ENCODE measurements at places on chromosomes 12 and 14.

GRCh38 chr12:11863478-11863906, 207.2 kb upstream of the BCL2L14 start:
- DNase-seq: no peak

- DNase-seq: no peak
These were observed 34.0 kb downstream of the ALG10B start for GRCh38 chr12:38350342-38351174.

- DNase-seq: no peak
These were observed 49.1 kb downstream of the SSPN start for GRCh38 chr12:26244503-26244902.

- no peak for DNase-seq
These were observed 218.5 kb downstream of the RPS29 start for GRCh38 chr14:49367696-49368095.

DNA sequence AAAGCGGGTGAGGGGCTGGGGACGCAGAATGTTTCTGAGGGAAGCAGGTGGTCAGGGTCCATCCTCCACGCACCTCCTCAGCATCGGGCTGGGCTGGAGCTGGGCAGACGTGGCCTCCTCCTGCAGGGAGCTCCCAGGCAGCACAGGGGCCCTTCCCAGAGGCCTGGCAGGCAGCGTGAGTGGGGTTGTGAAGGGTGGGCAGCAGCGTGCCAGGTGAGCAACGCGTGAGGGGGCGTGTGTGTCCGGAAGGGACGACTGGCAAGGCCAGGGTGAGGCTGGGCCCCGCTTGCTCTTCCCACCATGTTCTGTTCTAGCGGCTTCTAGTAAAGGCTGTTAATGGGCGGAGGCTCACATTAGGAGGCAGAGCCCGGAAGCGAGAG, 17.1 kb downstream of the ANKRD9 start:
- DNase-seq: no peak

- DNase-seq: no peak
These were observed 668 bp downstream of the TMEM260 start for GRCh38 chr14:56580221-56580711.

DNA sequence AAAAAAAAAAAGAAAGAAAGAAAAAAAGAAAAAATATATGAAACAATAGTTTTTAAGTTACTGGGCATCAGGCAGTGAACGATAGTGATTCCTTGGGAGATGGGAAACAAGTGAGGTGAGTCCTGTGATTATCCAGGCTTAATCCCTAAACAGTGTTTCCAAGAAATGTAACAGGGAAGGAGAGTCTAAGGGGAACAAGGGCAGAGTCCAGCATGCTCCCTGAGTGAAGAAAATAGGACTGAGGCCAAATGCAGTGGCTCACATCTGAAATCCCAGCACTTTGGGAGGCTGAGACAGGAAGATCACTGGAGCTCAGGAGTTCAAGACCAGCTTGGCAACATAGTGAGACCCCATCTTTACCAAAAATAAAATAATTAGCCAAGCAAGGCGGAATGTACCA, 40.7 kb downstream of the R3HDM2 start:
- DNase-seq: no peak

DNA sequence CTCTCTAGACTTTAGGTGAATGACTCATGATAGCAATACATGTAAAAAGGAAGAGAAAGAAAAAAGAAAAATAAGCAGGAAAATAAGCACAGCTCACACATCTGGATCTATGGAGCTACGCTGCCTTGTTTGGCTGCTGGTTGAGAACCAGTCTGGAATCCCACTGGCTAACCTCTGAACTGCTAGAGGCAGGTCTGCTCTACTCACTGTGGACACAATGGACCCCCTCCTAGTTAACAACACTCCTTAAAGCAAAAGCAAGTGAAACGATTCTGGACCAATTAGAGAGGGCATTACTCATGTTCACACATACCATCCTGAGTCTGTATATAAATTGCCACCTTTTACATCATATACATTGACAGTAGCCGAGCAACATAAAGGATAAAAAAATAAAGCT, 383.2 kb upstream of the FLRT2 start:
- no peak for DNase-seq

DNA sequence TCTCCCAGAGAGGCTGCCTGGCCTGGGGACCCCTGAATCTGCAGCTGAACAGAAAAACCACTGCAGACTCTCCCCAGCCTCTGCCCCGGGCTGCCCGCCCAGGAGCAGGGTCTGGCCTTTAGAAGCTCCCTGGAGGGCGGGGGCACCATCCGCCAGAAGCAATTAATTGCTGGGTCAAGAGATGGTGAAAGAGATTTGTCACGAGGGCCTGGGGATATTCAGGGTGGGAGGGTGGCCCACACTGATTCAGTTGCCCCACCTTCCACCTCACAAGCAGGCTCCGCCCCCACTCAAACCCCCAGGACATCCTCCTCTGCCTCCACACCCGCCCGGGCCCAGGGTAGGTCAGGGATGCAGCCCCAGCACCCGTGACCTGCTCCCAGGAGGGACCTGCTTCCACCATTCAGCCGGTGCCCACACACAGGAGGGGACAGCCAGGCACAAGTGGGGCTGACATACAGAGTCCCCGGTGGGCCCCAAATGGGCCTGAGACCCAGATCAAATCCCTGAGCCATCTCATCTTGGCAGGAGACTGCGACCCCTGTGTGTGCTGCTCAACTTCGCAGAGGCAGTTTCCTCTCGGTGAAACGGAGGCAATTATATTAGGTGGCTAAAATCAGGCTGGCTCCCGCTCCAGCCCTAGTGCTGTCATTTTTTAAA, 23.0 kb downstream of the NCOR2 start:
- DNase-seq: no peak

GRCh38 chr12:104083769-104084475, 19.6 kb downstream of the HCFC2 start:
- no peak for DNase-seq

DNA sequence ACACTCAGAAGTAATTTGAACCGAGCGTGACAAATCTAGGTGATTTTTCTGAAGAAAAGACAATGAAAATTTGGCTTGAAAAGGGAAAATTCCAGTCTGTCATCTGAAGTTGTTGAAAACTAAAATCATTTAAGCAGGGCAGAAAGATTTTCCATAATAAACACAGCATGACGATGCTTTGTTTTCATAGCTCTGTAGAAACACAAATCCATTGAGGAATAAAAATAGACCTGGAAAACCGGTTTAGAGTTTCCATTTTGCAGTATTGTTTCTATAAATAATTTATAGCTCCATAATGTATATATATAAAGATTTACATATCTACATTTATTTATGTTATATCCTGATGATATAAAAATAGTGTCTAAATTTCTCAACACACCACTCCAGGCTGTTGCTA, 1918.5 kb upstream of the FLRT2 start:
- peak; percentile 1 for DNase-seq

GRCh38 chr12:7108796-7109571, at the start of gene C1RL:
C1RL (minus strand) TSS chr12:7109214; CDS start chr12:7109180, 34 bp downstream.
- peak; percentile 78 for DNase-seq

DNA sequence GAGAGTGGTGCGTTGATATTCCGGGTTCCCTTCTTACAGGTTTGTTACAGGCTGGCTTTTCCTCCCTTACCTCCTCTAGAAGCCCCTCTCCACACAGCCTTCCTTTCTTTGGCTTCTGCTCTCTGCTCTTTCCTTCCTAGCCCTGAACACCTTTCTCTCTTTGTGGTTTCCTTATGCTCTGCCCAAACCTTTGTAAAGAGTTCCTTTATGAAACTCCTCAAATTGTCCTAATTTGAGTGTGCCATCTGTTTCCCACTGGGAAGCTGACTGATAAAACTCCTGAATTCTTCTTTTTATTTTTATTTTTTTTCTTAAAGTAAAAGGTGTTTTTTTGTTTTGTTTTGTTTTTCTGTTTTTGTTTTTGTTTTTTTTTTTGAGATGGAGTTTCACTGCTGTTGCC, 60.1 kb upstream of the OTX2 start:
- DNase-seq: no peak

DNA sequence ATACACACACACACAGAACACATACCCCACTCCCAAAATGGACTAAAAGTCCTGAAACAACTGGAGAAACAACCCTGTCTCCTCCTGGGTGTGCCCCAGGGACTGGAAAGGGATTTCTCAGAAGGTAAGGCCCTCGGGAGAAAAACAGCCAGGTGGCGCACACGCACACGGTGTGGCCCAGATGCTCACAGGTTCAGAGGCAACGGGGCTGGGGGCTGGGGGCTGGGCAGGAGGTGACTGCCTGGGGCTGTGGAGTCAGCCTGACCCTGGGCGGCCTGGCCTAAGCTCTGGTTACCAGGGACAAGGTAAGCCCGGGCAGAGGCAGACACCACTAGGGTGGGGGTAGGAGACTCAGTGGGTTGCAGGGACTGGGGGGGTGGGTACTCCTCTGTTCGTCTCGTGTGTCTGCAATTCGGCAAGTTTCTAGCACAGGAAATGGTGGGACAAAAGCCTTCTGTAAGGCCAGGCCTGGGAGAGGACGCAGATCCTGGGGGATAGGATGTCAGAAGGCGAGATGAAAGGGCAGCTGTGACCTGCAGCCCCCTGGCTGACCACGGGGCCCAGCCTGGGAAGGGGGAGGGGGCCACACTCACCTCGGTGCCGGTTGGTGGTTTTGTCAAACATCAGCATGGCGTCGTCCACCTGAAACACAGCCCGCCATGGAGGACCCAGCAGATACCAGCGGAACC, 10.4 kb downstream of the MSI1 start:
- no peak for DNase-seq

DNA sequence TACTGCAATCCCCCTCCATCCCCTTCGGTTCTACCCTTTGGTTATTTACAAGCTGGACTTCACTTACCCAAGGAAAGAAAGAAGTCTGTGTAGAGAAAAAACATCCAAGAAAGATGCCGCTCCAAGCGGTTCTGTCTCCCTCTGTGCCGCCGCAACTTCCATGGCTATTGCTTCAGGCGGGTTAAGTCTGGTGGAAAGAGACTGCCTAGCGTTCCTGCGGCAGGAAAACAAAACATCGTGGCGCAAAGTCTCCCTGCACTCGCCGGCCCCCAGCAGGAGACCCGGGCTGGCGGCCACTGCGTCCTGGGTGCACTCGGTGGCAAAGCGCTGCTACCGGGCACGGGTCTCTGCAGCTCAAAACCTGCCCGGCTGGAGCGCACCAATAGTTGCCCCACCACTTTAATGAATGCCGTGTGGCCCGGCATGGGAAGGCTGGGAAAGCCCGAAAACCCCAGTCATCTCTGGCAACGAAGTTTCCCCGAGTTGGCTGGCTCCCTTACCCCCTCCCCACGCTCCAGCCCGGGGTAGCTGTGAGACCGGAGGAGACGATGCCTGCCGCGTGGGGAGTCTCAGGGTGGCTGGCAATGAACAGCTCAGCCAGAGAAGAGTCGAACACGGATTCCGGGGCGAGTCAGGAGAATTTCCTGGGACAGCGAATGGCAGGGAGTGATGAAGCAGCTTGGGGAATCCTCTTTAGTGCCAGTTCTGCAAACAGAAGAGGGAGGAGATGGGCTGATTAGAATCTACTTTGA, 3.5 kb upstream of the KCNK10 start:
- no peak for DNase-seq

DNA sequence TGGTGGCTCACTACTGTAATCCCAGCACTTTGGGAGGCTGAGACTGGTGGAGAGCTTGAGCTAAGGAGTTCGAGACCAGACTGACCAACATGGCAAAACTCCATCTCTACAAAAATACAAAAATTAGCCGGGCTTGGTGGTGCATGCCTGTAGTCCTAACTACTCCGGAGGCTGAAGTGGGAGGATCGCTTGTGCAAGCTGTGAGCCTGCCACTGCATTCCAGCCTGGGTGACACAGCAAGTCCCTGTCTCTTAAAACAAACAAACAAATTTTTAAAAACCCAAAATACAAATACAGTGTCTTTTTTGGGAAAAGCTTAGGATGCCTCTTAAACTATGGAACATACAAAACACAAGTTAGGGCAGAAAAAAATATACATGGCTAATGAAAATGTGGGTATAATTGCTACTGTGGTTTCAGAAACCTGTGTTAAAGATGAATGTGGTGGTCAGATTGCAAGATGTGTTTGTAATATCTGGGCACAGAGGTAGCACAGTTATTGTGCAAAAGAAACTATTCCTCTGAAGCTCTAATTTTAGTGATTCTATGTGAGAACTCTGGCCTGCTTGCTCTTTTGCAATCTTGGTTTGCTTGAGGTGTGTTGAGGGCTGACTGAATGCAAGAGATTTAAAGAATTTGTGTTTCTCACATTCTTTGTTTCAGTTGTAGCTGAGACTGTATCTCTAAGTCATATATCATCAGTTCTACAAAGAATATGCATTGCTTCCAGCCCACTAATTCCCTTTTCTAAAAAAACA, 3.9 kb upstream of the HSPA2 start:
- no peak for DNase-seq

DNA sequence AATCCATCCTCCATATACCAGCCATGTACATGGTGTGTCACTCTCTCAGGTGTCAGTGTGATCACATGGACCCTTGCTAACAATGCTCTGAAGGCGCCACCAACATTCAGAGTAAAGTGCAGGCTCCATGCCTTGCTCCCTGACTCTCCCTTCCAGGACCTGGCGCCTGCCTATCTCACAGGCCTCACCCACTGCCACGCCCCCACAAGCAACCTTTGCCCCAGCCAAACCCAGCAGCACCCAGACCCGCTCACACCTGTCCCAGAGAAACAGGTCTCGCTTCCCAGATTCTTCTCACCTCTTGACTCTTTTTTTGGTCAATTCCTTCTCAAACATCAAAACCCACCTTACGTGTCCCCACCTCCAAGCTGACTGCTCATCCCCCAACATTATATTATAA, 52.3 kb downstream of the KCNK10 start:
- DNase-seq: no peak

GRCh38 chr12:115870021-115870420, 407.5 kb downstream of the MED13L start:
- no peak for DNase-seq

- DNase-seq: no peak
These were observed 858 bp upstream of the KCNA1 start for GRCh38 chr12:4908684-4909409.

- DNase-seq: no peak
These were observed at the start of gene STAC3 for GRCh38 chr12:57250956-57251355. STAC3 (minus strand) TSS chr12:57251187; CDS start chr12:57249636, 1,551 bp downstream.

DNA sequence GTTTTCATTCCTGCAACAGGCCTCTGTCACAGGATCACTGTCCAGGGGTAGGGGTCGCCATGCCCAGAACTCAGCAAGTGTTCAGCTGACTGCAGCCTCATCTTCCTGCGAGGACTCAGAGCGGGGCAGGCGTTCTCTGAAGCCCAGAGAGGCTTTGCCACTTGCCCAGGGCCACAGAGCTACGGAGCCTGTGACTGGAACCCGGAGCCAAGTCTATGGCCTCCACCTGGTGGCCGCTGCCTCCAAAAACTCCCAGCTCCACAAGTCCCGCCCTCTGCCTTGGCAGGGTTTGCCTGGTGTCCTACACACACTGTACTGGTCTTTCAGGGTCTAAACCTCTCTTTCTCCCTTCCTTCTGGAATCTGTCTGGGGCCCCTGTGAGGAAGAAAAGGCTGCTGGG, 8.7 kb upstream of the PPP1R13B start:
- no peak for DNase-seq
